CD4-positive, alpha-beta T cell treated with Interleukin-1 beta for 1 hour (primary cell): ENCODE measurements at places on chromosomes 7 and 10.

DNA sequence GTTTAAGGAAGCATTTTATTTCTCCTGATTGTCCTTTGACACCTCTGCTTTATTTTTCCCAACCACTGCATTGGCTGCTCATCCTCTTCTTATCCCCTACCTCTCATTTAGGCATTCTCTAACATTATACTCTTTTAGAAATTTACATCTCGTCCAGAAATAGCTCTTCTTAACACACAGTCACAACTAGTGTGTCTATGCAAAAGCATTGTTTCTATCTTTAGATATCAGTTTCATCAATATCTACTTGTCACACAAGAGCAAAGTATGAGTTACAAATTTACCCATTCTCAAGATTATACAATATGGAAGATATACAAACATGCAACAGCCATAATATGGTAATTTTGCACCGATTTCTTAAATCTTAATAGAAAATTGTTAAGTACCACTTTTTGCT lies 35.7 kb upstream of the MDFIC start:
- DNase-seq, result no peak

GRCh38 chr7:99625321-99625720 lies 8.6 kb downstream of the ZSCAN25 start:
- DNase-seq, result no peak

DNA sequence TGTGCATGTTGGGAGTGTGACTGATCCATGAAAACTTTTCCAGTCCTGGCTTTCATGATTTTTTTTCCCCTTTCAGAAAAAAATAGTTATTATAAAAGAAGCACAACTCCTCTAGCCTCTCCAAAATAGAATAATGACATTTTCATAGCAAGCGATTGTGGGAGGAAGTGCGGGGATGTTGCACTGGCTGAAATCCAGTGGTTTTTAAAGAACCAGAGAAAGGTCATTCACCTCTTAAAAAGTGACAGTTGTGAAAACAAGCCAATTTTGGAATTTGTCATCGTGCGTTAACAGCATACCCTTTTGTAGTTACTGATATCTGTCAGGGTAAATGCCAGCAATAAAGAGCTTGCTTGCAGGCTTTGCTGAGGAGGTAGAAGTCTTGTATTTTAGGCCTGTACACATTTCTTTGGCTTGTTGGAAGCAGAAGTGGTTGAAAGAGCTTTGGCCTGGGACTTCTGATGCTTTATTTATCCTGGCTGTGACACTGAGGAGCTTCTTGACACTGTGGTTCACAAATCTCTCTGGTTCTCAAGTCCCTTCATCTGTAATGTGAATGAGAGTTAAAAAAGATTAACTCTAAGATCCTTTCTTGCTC lies 545.9 kb downstream of the REEP3 start:
- no peak for DNase-seq

GRCh38 chr7:127258111-127258510 lies 5.4 kb upstream of the GRM8 start:
- no peak for DNase-seq

- no peak for DNase-seq
These were observed 37.0 kb downstream of the GSDME start for GRCh38 chr7:24720283-24720682.

- DNase-seq, result no peak
These were observed 350.7 kb upstream of the ZMIZ1 start for GRCh38 chr10:78718032-78718572.

- no peak for DNase-seq
These were observed 37.2 kb upstream of the ZNF488 start for GRCh38 chr10:47421057-47421952.

DNA sequence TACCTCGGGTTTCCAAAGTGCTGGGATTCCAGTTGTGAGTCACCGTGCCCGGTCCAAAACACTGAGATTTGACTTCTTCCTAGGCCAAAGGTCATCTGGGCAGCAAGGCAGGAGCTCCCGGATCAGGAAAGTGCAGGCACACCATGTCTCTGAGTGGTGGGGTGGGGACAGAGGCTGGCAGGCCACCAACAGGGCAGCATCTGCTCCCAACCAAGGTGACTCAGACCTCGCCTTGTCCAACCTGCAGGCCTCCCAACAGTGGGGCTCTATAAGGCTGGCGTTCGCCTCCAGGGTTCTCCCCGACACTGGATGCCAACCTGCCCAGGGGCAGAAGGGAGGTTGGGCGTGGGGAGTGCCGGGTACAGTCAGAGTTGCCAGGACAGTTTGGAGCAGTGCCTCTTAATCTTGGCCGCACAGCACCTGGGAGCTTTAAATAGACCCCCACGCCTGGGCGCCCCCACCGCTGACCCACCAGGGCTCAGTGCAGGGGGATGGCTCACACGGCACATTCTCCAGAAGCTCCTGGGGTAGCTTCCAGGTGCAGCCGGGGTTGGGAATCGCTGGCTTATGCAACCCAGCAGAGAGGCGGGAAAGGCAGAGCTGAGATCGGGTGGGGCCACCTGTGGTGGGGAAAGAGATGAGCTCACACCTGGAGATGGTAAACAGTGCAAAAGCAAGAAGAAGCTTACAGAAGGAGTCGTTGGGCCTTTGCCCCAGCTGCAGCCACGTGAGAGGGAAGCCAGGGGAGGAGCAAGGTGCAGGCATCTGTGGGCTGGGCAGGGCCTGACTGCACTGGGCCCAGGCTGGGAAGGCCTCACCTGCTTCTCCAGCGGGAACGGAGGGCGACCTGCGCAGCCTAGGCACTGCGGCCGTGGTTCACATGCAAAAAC lies 10.9 kb downstream of the CALML5 start:
- DNase-seq, result no peak

DNA sequence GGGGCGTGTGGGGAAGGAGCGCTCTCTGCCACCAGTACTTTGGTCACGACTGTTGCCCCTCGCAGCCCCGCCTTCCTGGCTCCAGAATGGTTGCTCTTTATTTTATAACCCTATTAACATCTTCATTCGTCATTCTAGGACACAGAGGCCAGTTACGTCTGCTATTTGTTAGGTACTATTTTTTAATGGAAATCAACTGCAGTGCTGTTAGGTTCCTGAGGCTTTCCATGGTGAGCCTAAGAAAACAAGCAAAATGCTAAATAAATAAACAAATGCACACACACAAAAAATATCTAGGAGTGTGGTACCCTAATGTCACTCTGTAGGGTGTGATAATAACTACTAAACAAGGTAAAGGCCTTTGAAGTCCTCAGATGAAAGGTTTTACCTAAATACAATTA lies 71.1 kb downstream of the SLC37A3 start:
- DNase-seq, result no peak

GRCh38 chr10:25988583-25988982 lies 54.6 kb downstream of the MYO3A start:
- no peak for DNase-seq

GRCh38 chr10:90138844-90139243 lies 437.5 kb downstream of the KIF20B start:
- DNase-seq, result no peak

DNA sequence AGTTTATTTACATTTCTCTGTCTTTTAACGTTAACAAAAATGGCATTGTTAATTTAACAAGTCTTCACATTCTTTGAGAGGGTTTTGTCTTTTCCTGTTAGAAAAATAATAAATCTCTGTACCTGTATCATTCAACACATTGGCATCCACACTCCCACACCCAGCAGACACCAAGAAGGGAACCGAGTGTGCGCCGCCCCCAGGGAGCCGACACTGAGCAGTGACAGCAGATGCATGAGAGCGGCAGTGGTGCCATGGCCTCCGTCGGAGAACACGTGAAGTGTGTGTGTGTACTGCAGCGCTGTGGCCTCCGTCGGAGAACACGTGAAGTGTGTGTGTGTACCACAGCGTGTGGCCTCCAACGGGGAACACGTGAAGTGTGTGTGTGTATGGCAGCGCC lies 63.3 kb downstream of the DYNC2I1 start:
- no peak for DNase-seq

DNA sequence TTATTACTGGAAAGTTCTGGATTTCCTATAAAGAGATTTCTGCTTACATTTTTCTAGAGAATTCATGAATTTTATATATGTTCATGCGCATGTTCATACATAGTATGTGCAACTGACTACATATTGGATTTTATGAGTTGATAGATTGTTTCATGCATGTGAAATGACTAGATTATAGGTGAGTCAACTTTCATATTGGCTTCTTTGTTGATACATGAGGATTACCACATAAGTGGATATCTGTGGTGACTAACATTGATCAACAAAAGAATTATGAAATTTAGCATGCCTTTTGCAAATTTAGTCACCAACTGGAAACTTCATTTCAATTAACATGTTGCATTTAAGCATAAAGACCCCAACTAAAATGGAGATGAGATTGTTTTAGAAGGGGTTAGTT lies 99.0 kb downstream of the GNAT3 start:
- no peak for DNase-seq

- no peak for DNase-seq
These were observed 26.2 kb upstream of the ECHDC3 start for GRCh38 chr10:11715815-11716494.

DNA sequence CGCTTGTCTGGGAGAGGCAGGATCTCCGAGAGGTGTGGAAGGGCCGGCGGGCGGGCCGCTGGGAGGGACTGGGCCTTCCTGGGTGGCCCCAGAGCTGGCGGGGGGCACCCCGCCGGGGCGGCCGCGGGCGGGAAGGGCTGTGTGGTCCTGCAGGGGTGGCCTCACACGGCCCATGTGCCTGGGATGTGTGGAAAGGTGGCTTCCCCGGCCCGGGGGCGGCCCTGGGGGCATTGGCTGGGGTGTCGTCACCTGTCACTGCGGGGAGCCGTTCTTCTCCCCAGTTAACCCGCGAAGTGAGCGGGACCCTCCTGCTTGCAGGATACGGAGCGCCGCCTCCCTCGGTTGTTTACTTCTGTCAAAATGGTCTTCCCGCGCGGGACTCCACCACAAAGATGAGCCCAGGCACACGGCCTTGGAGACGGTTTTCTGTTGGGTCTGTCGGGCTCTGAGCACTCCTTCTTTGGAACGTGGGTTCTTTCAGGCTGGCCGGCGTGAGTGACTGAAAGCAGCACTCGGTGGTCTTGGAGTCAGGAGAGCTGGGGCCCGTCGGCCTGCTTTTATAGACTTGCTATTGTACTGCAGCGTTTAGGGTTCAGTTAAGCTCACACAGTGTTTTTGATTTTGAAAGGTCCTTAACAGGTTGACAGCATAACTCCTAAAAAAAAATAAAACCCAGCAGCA lies 700 bp downstream of the SMC3 start:
- peak; percentile 59 for DNase-seq

- DNase-seq, result no peak
These were observed 90.3 kb downstream of the FAM204A start for GRCh38 chr10:118251791-118252190.

GRCh38 chr10:71588685-71589084 lies 130.9 kb downstream of the C10orf105 start:
- no peak for DNase-seq

- no peak for DNase-seq
These were observed 22.0 kb downstream of the INPP5A start for GRCh38 chr10:132559538-132559937.

DNA sequence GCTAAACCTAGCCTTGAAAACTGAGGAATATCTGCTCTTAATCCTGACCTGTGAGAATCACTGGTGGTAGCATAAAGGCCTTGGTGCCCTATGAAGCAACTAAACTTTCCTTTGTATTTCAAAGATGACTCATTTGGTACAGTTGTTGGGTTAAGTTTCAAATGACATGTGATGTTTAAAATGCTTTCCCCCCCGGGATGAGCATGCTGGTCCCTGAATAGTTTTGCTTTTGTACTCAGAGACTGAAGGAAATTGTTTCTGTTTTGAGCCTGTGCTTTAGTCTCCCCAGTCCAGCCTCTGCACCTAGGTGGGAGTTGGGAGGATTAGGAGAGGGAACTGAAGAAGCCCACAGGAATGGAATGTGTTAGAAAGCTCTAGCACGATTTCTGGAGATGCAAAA lies 258.9 kb upstream of the NPY start:
- no peak for DNase-seq

DNA sequence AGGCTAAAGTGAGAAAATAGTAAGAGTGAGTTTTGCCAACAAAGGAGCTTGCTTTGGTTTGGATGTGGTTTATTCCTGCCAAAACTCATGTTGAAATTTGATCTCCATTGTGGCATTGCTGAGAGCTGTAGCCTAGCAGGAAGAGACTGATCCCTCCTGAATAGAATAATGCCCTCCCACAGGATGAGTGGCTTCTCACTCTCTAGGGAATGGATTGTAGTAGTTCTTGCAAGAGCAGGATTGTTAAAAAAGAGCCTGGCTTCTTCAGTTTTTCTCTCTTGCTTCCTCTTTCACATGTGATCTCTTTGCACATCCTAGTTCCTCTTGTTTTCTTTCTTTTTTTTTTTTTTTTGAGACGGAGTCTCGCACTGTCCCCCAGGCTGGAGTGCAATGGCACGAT lies 34.4 kb downstream of the ASAH2 start:
- DNase-seq, result no peak

GRCh38 chr7:102248456-102249395 lies 37.9 kb upstream of the SH2B2 start:
- no peak for DNase-seq

DNA sequence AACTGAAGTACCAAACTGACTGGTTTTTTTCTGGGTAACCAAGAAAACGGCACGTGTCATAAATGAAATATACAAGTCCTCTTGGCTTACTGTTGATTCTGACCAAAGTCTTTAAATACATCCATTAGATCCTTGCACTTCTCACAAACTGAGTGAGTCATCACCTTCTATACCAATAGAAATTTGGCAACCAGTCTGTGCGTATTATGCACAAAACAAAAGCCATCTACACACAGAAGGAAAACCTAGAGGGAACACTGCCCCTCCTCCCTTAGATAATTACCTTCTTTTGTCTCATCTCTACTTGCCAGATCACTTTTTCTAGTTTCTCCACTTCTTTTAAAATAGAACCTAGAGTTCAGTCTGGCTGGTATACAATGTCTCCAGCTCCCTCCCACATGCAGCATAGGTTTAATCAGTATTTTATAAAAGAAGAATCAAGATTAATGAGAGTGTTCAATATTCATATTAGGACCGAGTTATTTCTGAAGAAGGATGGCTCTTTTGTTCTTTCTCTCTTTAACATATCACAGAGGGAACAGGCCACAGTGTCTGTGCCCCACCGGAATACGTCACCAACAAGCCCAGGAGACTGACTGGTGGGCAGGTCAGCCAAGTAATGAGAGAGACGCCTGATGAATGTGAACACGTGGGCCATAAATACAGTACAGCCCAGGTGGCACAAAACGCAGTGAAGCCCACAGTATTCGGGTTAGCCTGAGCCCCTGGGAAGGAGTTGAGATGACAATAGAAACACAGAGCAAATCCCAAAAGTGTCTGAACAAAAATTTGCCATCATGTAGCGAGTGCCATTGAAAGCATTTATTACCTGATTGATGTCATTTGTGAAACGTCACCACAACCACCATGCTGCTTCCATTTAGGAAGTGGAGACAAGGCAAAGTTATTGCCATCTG lies 91.3 kb downstream of the KIAA1549 start:
- no peak for DNase-seq

DNA sequence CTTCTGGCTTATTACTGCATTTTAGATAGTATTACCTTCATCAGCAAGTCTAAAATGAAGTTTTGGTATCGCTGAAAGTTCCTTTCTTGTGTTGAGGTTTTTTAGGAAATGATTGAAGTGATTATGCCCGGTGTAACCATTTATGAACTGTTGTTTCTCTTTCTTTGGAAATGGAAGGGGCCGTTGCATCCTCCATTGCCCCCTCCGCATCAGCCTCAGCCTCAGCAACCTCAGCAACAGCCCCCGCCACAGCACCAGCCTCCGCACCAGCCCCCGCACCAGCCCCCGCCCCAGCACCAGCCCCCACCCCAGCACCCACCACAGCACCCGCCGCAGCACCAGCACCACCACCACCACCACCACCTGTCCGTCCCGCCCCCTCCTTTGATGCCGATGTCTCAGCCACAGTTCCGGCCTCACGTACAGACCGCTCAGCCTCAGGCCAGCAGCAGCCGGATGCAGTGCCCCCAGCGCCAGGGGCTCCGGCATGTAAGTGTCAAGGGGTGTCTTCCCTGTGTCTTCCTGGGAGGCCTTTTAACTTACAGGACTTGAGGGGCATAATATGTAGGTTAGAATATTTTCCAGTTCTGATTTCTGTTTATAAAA lies 72.6 kb downstream of the SHH start:
- peak; percentile 10 for DNase-seq
